ENCODE measurements at places on chromosomes 2 and 18.

GRCh38 chr18:13120255-13120654, 98.3 kb upstream of the LDLRAD4 start:
- no peak for DNase-seq

GRCh38 chr2:71742953-71743601, 289.7 kb downstream of the DYSF start:
- DNase-seq = peak; percentile 18

DNA sequence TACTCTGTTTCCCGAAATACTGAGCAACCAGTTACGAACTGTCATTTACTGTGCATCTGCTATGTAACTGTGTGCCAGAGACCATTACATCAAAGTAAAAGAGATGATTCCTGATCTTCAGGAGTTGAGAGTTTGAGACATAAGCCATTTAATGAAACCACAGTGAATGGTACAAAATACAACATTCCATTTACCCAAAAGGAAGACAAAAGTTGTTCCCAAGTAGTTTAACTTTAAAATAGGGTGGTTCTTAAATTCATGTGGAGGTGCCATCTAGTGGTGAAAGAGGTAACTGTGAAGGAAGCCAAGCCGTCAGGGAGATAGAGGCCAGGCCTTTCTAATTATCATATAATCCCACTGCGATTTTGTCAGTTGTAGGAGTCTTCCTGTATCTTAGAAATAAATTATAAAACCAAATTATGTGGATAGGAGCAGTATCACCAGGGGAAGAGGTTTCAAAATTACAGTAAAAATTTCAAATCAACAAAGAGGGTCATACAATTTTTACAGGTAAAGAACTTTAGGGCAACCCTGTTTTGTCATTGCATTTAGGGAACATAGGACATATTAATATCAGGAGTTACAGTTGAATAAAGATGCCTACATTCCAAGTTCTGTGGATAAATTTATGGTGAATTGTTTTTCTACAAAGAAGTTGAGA, 67.7 kb downstream of the EPAS1 start:
- DNase-seq = no peak

- no peak for DNase-seq
Observed at GRCh38 chr2:63378589-63378988, 209.7 kb downstream of the WDPCP start.

GRCh38 chr2:223222397-223222796, 170.4 kb downstream of the KCNE4 start:
- DNase-seq = peak; percentile 18

DNA sequence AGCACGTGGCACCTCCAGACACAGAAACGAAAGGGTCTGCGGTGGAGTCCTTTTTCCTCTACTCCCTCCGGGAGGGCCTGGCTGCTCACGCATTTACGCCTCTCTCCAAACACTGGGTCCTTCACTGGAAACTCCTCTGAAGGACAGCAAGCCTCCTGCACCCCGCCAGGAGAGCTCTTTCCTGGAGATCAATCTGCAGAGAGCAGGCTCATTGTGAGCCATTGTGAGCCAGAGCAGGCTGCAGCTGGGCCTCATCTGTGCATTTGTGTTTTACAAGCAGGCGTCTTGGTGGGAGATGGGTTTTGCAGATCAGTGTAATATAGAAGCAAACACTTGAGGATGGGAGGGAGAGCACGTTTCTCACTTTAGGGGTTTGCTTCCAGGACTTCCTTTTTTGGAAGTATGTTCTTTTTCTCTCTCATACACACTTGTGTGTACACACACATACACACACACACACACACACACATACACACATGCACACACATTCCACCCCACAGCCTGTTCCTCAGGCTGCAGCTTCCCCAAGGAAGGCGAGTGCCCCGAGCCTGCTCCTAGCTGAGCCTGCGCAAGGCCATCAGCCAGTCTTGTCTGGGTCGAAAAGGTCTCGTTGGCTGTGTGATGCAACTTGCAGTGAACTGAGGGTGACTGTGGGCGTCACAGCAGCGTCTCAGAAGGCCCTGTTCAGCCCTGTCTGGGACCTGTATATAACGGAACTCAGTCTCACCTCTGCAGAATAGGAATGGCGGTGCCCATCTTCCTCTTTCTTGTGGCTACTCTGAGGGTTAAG, 163.5 kb downstream of the GLI2 start:
- no peak for DNase-seq

GRCh38 chr2:113228351-113228750, 50.4 kb downstream of the PAX8 start:
- no peak for DNase-seq

GRCh38 chr2:9462313-9462712, 12.0 kb upstream of the IAH1 start:
- no peak for DNase-seq

- no peak for DNase-seq
Observed at GRCh38 chr18:57051657-57052044, 95.2 kb upstream of the BOD1L2 start.

- no peak for DNase-seq
Observed at GRCh38 chr2:26534865-26535662, 57.1 kb upstream of the OTOF start.

- no peak for DNase-seq
Observed at GRCh38 chr18:67519592-67519991, 3.1 kb upstream of the DSEL start.

DNA sequence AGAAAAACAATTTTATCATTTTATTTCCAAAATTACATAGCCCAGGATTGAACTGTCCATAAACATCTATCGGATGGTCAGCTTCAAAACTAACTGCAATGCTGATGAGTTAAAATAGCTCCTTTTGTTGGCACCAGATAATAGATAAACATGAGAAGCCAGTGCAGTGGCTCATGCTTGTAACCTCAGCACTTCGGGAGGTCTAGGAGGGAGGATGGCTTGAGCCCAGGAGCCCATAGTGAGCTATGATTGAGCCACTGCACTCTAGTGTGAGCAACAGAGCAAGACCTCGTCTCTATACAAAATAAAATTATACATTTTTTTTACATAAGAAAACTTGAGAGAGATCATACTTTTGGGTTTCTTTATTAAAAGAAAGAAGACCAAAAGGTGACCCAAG, 34.6 kb upstream of the IMPA2 start:
- DNase-seq = peak; percentile 46

DNA sequence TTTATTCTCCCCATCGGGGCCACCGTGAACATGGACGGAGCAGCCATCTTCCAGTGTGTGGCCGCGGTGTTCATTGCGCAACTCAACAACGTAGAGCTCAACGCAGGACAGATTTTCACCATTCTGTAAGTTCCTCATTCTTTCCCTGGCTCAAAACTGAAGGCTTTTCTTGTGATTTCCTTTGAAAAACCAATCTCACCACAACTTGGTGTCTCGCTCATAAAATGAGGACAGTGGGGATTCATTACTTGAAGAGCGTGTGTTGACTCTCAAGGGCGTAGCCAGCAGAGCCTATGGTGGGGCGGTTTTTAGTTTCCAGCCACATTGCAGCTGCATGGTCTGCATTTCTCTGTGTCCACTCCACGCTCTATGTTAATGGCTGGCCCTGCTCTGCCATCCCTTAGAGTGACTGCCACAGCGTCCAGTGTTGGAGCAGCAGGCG, 29.0 kb downstream of the SLC1A4 start:
- DNase-seq = no peak

DNA sequence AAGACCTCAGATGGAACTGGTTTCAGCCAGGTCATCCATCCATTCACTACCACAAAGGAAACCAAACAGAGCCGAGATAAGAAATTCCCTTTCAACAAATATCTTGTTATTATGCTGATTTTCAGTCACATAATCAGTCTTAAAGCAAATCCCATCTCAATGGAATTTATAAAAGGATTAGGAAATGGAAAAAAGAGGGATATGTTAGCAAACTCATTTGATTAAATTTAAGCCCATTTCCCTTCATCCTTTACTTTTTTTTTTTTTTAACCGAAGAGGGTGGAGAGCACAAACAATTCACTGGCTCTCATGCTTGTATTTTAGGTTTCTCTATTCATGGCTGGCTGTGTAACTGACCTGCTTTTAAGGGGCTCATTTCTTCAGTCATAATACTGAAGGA, 109.0 kb upstream of the GATA6 start:
- no peak for DNase-seq

DNA sequence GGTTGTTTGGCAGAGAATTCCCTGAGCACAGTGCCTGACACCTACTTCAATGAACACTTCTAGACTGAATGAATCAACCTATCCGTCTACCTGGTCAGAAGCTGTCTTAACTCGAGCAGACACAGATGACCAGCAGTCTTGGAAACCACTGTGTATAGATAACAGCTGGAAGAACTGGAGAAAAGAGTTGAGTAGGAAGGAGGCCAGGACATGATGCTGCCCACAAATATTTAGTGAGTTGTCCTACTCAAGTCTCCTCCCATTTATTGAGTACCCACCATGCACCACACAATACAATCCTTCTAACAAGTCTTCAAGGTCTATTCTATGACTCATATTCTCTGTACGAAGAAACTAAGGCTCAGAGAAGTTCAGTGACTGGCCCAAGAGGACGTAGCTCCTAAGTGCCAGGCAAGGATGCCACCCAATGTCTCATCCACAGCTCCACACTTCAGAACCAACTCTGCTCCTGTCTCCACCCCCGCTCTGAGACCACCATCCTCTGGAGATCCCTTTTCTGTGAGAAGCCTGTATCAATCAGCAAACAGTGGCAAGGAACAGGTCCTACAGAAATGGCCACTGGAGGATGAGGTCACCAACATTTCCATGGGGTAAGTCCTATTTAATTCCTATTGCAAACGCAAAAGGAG, 62.2 kb downstream of the GALNT14 start:
- DNase-seq = no peak

DNA sequence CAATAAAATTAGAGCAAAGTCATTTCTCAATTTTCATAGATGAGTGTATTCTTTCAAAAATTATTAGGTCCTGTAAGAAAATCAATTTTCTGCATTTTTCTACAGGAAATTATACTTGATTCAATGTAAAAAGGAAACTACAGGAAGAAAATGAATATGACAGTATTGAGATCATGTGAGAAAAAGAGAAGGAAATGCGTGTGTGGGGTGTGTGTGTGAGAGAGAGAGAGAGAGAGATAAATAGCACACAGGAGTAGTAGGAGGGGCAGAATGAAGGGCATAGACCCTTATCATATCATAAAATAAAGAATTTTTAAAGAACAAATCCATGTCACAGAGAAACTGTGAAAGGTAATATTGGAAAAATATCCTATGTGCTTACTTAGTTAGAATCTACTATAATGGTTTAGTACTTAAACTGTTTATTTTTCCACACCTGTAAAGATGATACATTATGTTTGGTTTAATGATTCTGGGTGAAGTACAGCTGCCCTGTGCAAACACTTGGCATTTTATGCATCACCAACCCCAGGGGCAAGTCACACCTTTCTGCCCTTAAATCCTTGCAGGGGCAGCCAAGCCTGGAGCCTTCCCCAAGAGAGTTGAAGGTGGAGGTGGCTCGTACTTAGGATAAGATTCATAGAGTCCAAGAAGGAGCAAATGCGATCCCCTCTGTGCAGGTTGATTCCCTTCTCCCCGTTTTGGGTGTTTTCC, 276.4 kb downstream of the TGIF1 start:
- no peak for DNase-seq

DNA sequence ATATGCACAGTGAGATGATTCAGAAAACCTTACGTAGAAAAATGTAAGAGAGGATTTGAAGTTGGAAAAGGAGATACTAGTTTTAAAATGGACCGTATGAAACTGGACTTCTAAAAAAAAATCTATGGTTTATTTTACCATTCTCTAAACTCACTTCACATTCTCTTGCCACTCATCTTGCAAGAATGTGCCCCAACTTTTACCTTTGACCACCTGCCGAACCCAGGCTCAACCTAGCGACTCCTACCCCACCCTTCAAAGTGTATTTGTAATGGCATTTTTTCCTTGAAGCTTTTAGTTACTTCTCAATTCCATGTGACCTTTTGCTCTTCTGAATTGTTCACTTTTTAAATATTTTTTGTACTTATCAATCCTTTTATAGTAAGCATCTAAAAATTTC, 160.8 kb downstream of the PHLPP1 start:
- DNase-seq = no peak

DNA sequence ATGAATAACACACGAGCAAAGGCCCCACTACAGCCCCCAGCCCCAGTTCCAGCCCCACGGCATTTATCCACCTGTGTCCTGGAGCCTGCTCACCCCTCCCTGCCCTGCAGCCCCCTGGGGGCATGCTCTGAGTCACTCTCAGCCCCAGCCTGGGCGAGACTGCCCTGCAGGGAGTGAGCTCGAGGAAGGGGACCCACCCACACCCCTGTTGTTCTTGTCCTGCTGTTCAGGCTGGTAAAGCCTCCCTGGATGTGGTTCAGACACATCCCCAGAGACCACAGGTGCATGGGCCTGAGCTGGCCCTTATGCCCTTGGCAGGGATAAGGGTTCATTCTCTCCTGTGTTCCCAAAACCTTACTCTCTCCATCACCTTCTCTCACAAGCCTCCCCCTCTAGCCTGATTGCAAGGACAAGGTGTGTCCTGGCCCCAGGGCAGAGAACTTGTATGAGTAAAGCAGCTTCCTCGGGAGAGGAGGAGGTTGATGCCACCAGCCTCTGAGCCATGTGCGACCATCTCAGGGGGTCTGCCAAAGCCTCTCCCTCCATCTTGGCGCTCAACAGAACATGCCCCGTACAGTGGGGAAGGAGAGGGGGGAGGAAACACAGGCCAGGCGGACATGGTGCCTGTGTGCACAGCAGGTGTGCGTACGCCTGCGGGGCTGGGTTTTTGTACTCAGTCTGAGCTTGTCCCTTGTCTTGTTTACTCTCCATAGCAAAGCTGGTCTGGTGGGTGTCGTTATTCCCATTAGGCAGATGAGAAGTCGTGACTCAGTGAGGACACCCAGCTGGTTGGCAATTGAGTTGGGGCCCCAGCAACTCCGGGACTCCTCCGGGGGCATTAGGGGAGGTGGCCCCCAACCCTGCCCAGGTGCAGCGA, 64.4 kb downstream of the CIB4 start:
- no peak for DNase-seq

- DNase-seq = no peak
Observed at GRCh38 chr18:62587689-62588088, 64.9 kb downstream of the ZCCHC2 start.

DNA sequence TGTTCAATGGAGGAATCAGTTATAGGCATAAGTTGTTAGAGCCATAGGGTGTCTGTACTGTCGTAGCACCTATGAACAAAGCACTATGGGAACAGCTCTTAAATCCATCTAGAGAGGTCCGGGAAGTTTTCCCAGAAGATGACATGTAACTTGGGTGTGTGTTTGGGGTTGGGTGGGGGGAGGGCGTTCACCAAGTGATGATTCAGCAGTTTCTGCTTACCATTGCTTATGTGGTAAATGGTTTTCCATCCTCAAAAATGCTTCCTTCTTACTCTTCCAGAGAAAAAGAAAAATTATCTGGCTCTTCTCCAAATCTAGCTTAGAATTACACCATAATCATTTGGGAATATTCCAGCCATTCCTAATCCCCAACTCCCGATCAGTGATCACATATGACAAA, 361.1 kb upstream of the ZNF521 start:
- no peak for DNase-seq

GRCh38 chr2:207437524-207438143, 92.1 kb upstream of the CREB1 start:
- DNase-seq = no peak

DNA sequence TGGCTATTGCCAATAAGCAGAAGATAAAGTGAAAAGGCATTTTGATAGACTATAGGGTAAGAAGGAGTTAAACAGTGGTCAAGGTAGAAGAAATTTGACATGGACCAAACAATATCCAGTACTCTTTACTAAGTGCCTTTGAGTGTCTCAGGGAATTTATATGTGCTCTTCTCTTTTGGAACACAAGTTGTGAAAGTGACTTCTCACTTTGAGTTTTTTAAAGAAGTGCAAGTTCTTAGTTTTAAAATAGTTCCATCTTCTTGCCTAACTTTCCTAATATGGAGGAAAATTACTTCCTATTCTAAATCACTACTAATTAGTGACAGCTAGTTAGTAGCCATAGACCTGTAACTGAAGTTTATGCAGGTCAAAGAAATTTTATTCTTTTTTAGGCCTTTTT, 63.4 kb downstream of the AFTPH start:
- DNase-seq = no peak
